ENCODE measurements at places on chromosomes 2 and 18.

GRCh38 chr2:24511894-24512293 lies 20.8 kb downstream of the NCOA1 start:
- no peak for DNase-seq

- DNase-seq: no peak
Observed at GRCh38 chr2:12282780-12283695, 433.7 kb upstream of the TRIB2 start.

- no peak for DNase-seq
Observed at GRCh38 chr2:100643906-100644501, 81.2 kb downstream of the PDCL3 start.

GRCh38 chr18:40529478-40529877 lies 1425.6 kb upstream of the PIK3C3 start:
- DNase-seq: peak; percentile 8

DNA sequence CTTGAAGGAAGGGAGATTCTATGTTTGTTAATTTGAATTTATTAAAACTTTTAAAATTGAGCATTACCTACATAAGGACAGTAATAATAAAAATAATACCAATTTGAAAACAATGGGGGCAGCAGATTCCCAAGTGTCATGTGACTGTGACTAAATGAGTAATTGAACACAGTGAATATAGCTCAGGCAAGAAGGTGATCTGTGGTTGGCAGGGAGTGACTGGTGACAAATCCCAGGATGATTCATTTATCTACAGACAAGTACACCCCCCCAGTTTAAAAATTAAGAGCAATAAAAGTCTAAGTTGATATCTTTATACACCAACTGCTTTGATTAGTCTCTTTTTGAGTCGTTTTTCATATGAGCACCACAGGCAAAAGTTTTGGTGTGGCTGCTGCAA lies 299.5 kb downstream of the ARHGAP15 start:
- DNase-seq: no peak

GRCh38 chr2:205024822-205025518 lies 479.7 kb downstream of the PARD3B start:
- peak; percentile 98 for DNase-seq

- DNase-seq: no peak
Observed at GRCh38 chr2:60954139-60954538, 63.4 kb upstream of the PEX13 start.

GRCh38 chr2:132593171-132593570 lies 76.8 kb downstream of the LYPD1 start:
- DNase-seq: peak; percentile 52

DNA sequence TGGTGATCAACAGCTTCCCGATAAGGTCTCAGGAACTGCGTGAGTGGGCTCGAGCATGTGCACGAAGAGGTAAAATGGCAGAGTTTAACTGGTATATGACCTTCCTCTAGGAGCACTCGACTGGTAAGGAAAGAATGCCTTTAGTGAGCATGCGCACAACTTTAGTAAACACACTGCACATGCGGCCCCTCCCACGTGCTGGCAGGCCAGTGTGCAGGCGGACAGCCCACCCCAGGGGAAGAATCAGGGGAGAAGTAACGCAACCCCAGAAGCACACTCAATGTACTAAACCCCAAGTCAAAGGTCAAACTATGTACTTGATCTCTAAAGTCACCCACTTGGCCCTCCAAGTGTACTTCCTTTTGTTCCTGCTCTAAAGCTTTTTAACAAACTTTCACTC lies 28.7 kb upstream of the SLC25A52 start:
- no peak for DNase-seq

DNA sequence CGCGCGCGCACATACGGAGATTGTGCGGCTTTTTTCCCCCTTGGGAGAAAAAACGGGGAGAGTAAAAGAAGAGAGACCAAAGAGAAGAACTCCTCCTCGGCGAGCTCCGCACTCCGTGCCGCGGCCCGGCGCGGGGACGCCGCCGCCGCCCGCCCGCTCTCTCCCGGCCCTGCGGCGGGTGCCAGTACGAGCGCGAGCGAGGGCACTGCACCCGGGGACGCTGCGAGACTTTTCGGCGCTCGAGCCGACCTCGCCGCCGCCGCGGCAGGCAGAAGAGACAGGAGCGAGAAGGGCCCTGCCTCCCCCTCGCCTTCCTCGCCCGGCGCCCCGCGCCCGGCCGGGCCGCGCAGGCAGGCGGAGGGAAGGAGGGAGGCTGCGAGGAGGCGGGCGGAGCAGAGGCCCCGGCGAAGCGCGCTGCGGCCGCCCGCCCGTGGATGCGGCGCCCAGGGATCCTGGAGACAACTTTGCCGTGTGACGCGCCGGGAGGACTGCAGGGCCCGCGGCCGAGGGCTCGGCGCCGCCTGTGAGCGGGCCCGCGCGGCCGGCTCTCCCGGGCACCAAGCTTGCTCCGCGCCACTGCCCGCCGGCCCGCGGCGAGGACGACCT lies 857 bp upstream of the INHBB start:
- peak; percentile 23 for DNase-seq

DNA sequence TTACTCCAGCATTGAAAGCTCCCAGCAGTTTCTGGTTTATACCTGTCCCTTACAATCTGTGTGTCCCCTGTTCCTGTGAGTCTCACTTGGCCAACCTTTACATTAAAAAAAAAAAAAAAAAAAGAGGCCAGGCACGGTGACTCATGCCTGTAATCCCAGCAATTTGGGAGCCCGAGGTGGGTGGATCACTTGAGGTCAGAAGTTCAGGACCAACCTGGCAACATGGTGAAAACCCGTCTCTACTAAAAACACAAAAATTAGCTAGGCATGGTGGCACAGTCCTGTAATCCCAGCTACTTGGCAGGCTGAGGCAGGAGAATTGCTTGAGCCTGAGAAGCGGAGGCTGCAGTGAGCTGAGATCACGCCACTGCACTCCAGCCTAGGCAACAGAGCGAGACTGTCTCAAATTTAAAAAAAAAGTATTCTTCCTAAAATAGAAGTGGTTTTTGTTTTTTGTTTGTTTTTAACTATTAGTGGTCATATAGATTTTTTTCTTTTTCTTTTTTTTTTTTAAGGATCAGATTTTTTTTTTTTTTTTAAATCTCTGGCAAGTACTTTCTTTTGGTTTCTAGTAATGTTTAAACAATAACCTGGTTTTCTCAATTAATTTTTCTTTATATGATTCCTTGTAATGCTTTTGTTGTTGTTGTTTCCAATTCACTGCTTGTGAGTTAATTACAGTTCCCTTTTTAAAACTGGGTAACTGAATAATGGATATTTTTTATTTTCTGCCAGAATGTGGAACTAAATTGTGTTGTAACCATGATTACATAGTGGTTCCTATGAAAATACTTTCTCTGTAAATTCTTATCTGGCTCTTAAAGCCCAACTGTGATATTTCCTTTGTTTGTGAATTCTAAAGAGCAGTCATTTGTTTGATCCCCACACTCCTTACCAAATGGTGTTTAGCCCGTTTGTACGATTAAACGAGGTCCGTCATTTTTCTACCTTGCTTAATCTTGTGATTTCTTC lies 116.8 kb downstream of the CTAGE1 start:
- DNase-seq: no peak

DNA sequence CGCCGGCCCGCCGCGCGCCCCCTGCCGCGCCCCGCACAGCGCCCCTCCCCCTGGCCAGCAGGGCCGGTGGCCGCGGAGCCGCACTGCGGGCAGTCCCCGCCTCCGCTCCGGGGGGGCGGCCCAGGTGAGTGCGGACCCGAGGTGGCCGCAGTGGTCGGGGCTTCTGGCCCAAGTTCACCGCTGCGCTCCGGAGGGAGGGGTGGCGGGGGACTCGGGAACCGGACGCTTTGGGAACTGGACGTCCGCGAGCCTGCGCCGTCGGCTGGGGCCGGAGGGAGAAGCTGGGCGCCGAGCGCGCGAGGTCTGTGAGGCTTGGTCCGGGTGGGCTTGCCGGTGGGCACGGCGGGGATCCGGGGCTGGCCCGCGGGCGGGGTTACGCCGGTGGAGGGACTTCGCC lies 591 bp upstream of the LDLRAD4 start:
- no peak for DNase-seq

- no peak for DNase-seq
Observed at GRCh38 chr2:117698819-117699218, 115.7 kb upstream of the DDX18 start.

- DNase-seq: peak; percentile 62
Observed at GRCh38 chr2:135066710-135067109, 14.6 kb downstream of the RAB3GAP1 start.

Data from fibroblast of skin of back (primary cell).